ENCODE measurements at places on chromosomes 2 and 18.

GRCh38 chr2:109299536-109299935 lies 170.5 kb downstream of the SH3RF3 start:
- no peak for DNase-seq

DNA sequence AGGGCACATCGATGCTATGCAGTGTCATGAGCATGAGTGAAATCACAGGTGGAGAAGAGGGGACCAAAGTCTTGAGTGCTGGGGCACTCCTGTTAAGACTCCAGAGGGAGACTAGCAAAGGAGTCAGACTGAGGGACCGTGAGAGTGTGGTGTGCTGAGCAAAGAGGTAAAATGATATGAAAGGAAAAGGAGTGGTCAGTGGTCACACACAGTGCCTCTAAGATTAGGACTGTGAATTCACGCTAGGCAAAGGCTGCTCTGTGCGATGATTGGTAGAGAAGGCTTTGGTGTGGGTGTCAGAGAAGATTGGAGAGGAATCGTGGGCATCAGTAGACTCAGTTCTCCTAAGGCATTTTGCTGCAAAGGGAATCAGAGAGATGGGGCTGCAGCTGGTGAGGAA lies 12.8 kb downstream of the SOCS6 start:
- DNase-seq, result no peak

DNA sequence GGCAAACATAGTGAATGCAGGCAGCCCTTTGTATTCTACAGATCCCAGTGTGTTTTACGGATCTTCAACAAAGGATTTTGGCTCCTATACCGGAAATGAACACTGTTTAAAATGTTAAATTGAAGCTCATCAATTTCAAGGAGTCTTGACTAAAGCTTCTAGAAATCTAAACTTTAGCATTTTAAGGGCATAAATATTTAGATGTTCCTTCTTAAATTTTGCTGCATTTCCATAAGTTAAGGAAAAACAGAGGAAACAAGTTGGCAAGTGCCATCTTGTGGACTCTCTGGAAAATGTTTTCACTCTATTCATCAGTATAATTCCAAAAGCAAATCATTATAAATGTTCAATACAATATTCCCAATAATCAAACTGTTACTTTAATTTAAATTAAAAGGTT lies 19.6 kb downstream of the CHN1 start:
- DNase-seq, result no peak

- DNase-seq, result no peak
These were observed 50.0 kb upstream of the ITGA6 start for GRCh38 chr2:172377408-172377807.

DNA sequence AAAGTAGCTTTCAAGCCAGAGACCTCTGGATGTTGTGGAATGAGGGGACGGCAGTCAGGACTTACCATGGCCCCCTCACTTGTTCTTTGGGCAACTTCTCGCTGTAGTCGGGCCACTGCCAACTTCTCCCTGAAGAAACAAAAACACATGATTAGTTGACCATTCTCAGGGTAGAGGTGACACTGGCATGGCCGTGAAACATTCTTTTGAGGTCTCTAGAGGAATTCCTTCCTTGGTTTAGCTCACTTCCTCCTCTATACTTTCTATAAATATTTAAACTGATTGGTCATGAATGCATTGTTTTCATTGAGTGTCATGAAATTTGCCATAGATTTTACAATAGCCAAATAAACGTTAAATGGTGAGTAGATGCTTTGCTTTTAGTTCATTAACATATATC lies 354.6 kb downstream of the NCKAP5 start:
- DNase-seq, result no peak

GRCh38 chr2:238866656-238867277 lies 18.9 kb downstream of the TWIST2 start:
- DNase-seq, result peak; percentile 63

All from ascending aorta (tissue), 2 donors.